Activated naive CD8-positive, alpha-beta T cell treated with anti-CD3 and anti-CD28 coated beads, Interleukin-2, amount 50 U/mL, for 16 hours (primary cell): ENCODE measurements at places on chromosomes 16 and 17.
A peak's percentile ranks its signal among the peaks of the same experiment; 100 is the strongest.

DNA sequence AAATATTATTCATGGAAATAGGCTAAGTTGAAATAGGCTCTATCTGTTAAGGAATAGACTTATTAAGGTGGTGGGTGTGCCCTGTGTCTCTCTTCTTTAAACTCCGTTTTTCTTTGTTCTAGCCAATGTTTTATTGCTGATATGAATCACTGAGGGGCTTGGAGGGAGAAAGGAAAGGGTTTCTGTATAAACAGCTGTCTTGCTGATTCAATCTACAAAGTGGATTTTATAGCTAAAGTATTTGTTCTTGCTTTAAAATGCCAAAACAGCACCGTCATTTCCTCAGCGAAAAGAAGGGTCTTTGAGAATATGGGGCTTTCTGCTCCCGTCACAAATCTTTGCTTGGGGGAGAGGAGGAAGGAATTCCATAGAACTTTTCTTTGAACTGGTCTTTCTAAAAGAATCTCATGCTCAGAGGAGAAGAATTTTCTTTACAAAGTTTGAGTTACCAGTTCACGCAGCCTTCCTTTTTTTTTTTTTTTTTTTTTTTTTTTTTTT, 39.3 kb downstream of the MSI2 start:
- no peak for DNase-seq

DNA sequence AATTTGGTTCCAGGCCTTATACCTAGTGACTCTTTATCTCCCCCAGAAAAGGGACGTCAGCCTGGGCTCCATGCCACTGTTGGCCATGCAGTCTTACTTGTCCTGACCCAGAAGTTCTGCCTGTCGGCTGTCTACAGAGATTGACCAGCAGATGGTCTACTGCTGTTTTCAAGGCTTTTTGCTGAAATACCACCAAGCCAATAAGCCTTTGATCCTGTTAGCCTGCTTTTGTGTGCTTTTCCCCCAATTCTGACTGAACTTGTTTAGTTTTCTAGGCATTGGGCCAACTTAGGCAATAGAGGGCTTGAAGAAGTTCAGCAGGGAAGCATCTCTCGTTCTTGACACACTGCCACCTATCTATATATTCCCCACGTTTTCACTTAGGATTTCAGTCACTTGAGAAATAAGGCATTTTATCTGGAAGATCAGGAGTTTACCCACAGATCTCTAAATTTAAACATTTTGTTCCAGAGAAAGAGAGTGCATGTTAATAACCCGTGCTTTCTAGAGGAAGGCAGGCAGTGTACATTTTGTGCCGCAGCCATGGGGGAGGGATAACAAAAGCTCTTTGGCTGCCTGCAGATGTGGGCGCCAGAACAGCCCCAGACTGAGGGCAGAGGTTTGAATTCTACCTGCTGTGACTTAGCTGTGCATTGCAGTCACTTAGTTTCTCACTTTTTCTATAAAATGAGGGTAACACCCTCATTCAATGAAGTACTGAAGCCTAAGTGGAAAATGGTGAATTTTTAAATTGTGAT, 12.3 kb upstream of the CARMIL2 start:
- DNase-seq = no peak

DNA sequence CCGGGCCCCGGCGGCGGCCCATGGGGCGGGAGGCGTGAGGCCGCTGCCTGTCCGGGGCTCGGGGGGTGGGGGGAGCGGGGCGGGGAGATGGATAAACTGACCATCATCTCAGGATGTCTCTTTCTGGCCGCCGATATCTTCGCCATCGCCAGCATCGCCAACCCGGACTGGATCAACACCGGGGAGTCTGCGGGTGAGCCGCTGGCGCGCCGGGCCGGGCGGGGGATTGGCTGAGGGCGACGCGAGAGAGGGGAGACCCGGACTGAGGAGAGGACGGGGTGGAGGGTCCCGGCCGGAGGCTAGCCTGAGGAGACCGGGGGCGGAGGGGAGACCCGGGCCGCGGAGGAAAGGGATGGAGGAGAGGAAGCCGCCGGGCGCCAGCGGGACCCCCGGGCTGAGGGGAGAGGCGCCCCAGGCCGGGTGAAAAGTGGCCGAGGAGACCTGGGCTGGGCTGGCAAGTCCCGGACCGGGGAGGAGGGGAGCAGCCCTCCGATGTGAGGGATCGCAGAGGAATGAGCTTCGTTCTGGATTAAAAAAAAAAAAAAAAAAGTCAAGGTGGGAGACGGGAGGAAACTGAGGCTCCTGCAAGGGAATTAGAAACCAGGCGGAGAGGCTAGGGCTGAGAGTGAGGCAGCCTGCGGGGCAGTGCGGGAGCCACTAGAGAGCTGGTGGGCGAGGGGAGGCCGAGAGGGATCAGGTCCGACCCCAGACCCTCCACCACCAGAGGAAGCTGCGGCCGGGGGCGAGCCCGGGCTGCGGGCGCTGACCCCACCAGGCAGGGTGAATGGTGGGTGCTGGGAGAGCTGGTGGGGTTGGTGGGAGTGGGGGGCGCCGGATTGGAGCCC, 526 bp downstream of the MOSMO start:
- DNase-seq = no peak

- no peak for DNase-seq
Observed at GRCh38 chr17:45759761-45760160, 24.4 kb upstream of the CRHR1 start.

DNA sequence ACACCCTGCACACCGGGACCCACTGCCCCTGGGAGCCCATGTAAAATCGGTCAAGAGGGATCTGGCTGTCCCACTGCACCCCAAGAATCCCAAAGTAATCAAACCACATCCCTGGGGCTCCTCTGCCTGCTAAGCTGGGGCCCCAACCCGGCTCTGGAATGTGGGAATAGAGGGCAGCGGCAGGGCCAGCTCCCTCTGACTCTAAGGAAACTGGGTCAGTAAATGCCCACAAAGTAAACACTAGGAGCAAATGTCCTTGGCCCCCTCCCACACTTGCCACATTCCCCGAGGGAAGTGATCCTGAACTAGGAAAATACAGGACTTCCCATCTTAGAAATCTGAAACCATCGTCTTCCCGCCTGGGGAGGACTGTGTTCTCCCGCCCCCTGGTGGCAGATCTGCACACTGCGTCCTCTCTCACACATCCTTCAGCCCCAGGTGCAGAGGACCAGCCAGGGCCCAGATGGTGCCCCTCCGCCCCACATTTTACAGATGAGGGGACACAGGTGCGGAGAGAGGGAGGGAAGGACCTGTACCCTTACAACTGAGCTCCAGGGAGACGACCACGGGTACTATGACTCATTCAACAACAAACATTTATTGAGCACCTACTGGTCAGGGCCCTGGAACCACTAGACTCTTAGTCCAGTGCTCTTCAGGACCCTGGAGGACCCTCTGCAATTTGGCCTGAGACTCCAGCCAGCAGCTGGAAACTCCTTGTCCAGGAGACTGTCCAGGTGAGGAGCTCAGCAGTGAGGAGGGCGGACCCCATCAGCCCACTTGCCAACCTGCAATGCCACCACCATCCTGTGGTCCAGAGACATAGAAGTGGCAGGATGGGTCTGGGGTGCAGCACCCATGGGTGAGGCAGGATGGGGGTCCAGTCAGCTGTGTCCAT, 10.1 kb downstream of the P3H4 start:
- DNase-seq = peak; percentile 51

DNA sequence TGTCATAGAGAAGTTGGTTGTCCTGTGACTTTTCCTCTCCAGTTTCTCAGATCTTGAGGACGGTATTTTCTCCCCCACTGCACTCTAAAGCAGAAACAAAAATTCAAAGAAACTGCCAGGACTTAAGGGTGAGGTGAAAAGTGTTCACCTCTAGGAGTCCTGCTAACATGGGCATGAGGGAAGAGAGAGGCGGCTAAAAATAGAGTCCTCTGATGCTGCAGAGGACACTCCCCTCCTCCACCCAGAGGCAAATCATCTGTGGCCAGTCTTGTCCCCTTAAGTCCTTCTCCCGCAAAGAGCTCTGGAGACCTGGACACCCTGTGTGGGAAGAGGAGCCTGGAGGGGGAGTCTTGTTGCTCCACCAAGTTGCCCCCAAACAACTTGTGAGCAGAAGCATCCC, 4.7 kb upstream of the DDX19A start:
- DNase-seq = no peak

DNA sequence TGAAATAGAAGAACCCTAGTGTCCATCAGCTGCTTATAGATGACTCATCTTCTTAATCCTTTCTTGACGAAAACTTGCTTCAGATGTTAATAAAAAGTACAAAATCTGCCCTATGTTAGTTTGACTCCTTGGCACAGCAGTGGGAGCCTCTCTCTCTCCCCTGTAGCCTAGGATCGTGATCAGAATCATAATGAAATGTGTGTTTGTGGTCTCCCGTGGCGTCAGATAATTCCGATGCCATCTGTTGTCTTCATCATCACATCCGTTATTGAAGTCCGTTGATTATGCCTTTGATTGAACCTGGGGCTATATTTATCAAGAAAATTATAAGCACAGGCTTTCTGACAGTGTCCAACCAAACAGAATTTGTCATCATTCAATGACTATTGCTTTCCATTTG, 102.5 kb downstream of the BMERB1 start:
- DNase-seq = no peak

- DNase-seq = no peak
Observed at GRCh38 chr16:15041271-15042004, 14.4 kb downstream of the NTAN1 start.

- DNase-seq = no peak
Observed at GRCh38 chr17:17093764-17094163, 51.5 kb downstream of the MPRIP start.

- no peak for DNase-seq
Observed at GRCh38 chr17:5598457-5598856, 14.1 kb upstream of the NLRP1 start.

GRCh38 chr16:53678756-53679343, 24.8 kb downstream of the RPGRIP1L start:
- no peak for DNase-seq

GRCh38 chr16:66623755-66624154, 19.3 kb downstream of the CMTM3 start:
- DNase-seq = no peak

DNA sequence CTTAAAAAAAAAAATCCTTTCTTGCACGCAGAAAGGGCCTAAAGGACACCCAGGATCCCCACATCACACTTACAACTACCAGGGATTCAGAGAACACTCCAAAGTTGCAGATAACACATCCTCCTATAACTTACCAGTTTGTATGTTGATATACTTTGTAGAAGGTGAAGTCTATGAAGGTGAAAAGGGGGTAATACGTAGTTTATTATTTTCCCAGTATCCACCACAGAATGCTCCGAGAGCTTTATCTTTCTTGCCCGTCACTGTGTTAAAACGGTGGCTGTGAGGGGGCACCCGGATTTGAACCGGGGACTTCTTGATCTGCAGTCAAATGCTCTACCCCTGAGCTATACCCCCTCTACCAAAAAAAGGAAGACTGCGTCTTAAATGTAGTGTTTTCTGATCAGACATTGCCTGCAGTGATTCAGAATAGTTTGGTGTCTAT, 7.9 kb upstream of the RPL23 start:
- no peak for DNase-seq

GRCh38 chr17:17722906-17723353, 41.7 kb downstream of the RAI1 start:
- DNase-seq = no peak

- no peak for DNase-seq
Observed at GRCh38 chr16:83113317-83113716, 486.5 kb downstream of the CDH13 start.
